Cerebellum (tissue), 4 donors: ENCODE measurements at places on chromosomes 5 and 9.

DNA sequence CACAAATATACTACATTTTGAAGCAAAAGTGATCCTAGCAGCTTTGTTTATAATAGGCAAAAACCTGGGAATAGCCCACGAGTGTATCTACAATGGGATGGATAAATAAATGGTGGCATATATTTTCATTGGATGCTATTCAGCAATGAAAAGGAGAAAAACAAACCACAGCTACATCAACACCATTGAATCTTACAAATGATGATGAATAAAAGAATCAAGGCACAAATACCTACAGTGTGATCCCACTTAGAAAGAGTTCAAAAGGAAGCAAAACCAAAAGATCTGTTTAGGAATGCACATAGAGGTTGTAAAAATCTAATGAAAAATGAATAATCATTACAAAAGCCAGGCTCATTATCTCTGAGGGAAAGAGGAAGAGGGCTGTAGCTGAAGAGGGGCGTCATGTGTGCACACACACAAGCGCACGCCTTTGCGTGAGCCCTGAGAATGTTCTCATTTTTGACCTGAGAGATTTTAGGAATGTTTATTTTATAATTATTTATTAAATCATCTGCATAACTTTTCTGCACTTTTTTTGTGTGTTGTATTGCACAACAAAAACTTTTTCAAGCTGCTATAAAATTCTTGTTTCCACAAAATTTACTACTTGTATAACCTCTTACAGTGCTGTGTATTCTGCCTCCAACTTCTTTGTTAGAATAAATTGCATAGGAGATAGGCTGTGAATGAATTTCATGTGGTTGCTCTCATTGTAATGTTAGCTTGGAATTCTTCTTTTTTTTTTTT lies 5.9 kb upstream of the RHOBTB3 start:
- DNase-seq: no peak

DNA sequence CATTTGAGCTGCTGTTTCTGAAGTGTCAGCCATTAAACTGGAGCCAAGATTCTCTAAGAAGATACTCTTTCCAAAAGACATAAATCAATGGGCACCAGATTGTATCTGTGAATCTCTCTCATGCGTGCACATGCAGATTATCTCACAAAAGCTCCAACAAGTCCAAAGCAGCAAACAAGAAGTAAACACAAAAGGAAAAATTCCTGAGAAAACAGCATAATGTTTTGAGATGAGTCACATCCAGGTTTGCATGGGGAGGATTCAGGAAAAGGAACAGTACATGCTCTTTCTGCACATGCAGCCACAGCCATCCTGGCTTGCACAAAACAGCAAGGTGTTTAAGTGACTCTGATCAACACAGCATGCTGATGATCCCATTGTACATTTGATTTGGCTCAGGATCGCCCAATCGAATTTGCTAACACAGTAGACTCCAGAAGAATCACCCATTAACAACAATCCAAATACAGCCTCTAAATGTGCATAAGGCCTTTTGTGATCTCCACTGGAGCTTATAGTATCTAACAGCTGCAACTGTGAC lies 143.1 kb downstream of the ELAVL2 start:
- no peak for DNase-seq

- DNase-seq: no peak
These were observed 63.3 kb upstream of the FCN1 start for GRCh38 chr9:134980991-134981390.

DNA sequence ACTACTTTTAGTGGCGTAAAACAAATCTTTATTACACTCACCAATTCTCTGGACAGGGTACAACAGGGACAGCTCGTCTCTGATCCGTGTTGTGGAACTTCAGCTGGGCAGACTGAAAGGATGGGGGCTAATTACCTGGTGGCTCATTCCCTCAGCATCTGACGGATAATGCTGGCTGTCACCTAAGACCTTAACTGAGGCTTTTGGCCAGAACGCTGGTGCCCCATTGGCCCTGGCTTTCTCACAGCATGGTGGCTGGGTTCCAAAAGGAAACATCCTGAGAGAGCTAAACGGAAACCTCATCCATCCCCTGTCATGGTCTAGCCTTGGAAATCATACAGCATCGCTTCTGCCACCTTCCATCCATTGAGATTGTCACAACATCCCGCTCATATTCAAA lies 62.9 kb downstream of the RAI14 start:
- peak; percentile 35 for DNase-seq

- DNase-seq: no peak
These were observed 497.7 kb upstream of the WWC1 start for GRCh38 chr5:167793700-167794099.

DNA sequence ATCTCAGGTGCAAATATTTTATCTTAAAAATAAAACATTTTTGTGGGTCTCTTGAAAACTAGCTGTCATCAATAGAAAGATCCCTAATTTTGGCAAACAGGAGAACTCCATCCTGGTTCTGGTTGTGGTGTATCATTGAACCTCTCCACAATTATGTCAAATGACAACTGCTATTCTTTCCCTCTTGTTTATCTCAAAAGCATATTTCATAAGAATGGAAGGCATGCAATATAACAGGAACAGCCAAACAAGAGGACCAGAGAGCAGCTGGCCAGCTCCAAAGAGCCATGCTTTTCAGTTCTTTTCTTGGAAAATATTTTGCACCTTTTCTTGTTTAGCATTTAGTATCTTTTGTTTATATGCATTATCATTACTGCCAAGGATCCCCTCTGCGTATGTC lies 125.4 kb downstream of the ADAMTS6 start:
- no peak for DNase-seq

GRCh38 chr9:16202221-16202620 lies 649.4 kb downstream of the CCDC171 start:
- DNase-seq: no peak
